ENCODE measurements at places on chromosomes 12 and 14.

DNA sequence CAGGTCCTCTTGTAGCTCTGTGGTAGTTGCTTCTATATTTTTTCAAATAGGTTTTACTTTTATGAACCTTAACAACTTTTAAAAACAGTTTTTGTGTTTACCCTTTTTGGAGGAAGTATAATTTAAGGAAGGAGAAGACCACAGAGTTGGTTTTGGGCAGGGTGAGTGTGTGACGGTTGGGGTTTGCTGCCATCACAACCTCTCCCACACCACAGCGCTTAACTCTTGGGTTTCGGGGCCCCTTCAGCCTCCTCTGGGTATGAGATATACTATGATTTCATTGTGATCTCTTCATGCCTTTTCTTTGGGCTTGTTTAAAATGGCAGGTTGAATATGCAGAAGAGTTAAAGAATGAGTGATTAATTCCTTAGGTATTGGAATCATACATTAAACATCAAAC, 228.7 kb upstream of the CRY1 start:
- DNase-seq: no peak

DNA sequence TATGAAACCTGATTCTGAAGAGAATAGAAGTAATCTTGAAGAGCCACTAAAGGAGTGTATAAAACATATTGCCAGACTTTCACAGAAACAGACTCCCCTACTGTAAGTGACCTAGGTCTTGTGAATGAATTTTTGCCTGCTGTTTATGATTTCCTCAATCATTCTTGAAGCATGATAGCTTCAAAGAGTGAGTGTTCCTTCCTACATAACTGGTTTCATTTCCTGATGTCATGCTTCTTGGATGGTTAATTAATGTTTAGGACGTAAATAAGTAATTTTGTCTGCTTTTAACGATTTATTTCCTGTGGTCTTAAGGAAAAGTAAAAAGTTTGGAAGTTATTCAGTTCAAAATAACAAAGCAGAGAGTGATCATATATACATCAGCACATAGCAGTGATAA, 129.8 kb downstream of the PIK3C2G start:
- DNase-seq: no peak

GRCh38 chr12:108009442-108010070, 119.5 kb upstream of the WSCD2 start:
- no peak for DNase-seq

DNA sequence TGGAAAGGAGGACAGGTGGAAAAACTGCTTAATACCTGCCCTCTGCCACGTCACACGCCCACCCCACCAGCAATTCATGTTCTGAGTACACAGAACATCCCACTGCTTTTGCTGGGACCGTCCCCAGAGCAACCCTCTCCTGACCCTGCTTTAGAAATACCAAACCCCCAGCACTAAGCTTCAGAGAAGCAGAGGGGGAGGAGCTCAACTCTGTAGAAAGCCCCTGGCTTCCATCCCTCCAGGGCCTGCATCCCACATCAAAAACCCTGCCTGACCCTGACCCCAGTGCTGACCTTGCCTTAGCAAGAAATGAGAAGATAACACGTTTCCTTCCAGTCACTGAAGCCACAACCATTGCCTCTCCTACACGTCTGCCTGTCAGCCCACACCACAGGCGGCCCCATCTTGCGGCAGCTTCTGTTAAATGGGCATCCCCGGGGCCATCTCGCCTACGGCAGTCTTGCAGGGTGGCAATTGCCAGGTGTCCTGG, 19.7 kb downstream of the VDR start:
- DNase-seq: no peak

GRCh38 chr12:131793243-131794022, 34.8 kb upstream of the MMP17 start:
- DNase-seq: no peak

DNA sequence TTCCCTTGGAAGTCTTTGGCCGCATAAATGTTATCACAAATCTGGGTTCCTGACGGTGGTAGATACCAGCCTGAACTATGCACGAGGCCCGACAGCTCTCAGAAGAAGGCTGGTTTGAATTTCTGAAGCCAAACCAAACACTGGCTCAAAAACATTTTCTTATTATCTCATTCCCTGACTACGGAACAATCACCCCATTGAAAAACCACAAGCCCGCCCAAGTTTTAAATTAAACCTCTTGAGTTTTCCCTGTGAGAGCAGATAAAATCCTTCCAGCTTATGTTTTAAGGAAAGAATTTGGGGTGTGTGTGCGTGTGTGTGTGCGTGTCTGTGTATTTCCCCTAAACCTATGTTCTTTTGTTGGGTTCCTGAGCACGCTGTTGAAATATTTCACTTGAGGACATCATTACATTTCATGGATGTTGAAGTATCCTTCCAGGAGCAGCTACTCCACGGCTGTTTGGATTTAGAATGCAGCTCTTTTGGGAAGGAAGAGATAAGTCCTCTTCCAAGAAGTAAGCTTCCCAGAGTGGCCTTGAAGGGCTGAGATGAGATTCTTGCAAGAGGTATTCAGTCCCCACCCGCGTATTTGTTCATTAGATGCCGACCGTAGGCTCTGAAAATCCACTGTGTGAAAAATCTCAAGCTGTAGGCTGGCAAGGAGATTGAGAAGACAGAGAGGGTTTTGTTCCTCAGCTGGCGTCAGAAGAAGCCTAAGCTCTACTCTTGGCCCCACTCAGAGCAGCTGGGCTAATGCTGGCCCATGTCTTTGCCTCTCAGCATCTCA, 131.0 kb upstream of the NCOR2 start:
- DNase-seq: no peak

DNA sequence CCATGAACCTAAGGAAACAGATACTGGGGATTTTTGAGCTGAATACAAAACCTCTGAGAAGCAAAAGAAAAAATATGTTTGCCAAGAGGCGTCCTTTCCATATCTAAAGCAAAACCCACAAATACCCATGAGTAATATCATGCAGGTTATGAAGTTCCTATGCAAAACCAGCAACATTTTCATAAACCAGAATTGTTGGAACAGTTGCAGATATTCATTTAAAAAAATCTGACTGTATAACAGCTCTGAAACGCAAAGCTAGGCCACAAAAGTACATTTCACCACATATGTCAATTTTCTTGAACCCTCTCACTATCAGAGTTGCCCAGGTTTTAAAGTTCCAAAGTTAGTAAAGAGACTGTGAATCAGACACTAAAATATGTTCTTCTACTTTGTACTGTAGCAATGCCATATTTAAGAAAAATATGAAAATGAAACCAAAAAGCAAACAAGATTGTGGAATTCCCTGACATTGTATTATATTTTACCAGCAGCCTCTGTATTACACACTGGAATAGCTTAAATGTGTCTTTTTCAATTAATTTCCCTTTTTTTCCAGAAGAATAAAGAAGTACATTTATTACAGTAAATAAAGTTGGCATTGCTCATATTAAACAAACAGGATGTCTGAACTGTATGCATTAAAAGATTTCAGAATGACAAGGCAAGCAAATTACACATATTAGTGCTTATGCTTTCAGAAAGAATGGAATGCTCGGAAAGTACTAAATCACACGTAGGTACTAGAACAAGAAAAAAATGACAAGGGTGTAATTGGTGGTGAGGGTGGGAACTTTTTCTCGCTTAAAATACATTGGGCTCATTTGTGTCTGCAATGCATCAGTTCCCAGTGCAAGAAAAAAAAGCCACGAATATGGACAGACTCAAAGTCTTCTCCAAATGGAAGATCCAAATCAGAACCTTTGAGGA, 33.6 kb upstream of the HIF1A start:
- DNase-seq: no peak

DNA sequence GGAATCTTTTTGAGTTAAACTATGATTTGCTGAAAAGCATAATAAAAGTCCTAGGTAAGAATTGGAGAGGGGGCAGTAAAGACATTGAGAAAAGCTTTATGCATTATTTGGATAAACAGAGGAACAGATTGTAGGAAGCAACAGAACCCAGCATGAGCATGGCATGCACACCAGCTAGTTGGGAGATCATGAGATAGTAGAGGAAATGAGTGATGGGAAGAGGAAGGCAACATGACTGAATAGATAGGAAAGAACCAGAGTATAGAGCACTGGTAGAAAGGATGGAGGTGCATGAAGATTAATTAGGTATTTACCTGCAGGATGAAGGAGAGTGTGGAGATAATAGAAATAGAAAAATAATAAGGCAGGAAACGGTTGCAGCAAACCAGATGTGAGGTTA, 248.5 kb upstream of the LMO3 start:
- no peak for DNase-seq

DNA sequence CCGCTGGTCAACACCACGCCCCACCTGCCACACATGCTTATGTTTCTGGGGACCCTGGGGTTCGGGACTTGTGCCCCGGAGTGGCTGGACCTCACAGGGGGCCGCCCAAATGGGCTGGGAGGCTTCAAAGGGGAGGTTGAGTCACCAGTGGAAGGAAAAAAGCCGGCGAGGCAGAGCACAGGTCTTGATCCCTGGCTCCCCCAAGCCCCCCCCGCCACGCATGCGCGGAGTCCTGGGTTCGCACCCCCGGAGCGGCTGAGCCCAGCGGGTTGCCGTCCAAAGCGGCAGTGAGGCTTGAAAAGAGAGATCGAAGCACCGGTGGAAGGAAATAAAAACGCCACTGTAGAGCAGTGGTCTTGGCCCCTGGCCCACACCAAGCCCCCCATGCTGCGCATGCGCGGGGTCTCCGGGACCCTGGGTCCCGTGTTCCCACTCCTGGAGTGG, 313.5 kb downstream of the ALG10 start:
- DNase-seq: no peak
